OCI-M1 (cell line): ENCODE measurements at places on chromosomes 11 and 22.

DNA sequence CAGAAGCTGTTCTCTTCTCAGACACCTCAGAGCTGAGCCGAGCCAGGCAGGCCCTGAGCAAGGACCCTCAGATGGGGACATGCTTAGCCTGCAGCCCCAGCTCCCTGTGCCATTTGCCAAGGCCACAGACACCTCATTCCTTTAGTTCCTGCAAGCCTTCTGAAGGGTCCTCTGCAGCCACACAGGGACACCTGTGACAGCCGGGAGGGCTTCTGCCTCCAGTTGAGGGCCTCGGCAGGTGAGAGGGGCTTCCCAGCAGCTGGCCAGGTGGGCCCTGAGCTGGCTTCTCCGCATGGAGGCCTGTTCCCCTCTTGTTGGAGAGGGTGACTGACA lies 18.2 kb downstream of the INCENP start:
- DNase-seq, result no peak

- no peak for DNase-seq
Observed at GRCh38 chr11:46315783-46316563, 31.3 kb upstream of the DGKZ start.

GRCh38 chr11:74871037-74871436 lies 77.9 kb downstream of the XRRA1 start:
- DNase-seq, result peak; percentile 67

- DNase-seq, result no peak
Observed at GRCh38 chr11:5449432-5449831, 309 bp downstream of the OR51I2 start.

DNA sequence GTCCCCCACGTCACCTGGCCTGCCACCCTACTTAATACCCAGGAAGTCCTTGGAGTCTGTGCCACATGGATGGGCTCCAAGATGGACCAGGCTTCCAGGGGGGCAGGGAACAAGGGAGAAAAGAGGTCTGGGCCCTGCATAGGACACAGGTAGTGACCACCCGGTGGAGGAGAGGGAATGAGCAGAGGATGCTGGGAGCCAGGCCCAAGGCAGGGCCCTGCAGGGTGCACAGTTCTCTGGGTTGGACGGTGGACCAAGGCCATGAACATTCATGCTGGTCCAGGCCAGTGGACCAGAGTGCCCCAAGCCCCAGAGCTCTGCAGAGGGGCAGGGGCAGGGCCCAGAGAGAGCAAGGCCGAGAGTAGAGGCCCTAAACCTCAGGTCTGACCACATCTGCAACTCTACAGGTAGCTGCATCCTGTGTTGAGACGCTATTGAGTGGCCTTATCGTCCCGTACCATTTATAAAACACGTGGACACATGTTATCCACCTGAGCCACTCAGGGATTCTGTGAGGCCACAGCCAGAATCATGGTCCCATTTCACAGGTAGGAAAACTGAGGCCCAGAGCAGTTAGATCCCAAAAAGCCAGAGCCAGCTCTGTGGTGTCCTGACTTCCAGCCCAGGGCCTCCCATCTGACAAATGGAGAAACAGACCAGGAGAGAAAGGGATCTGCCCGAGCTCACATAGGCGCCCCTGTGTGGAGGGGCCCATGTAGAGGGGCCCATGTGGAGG lies 46.4 kb downstream of the IGLL5 start:
- no peak for DNase-seq

- DNase-seq, result no peak
Observed at GRCh38 chr11:131880976-131881375, 510.6 kb downstream of the NTM start.

DNA sequence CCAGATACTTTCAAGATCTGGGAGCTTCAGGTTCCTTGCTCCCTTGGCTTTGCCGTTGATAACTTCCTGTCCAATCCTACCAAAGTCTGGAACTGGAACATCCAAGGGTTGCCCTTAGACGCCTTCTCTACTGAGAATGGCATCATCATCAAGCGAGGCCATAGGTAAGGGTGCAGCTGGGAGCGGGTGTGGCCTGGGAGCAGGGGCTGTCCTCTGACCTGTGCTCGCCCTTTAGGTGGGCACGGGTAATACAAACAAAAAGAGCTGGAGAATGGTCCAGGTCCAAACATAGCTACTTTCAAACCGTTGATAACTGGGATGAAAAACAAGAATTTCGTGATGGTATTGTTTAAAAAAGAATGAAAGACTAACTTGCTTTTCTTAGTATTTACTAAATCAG lies 25.0 kb downstream of the CASP12 start:
- DNase-seq, result peak; percentile 0

- DNase-seq, result no peak
Observed at GRCh38 chr11:1691026-1691877, 5.7 kb upstream of the KRTAP5-6 start.

GRCh38 chr11:3782963-3783362 lies 14.4 kb downstream of the NUP98 start:
- DNase-seq, result no peak

DNA sequence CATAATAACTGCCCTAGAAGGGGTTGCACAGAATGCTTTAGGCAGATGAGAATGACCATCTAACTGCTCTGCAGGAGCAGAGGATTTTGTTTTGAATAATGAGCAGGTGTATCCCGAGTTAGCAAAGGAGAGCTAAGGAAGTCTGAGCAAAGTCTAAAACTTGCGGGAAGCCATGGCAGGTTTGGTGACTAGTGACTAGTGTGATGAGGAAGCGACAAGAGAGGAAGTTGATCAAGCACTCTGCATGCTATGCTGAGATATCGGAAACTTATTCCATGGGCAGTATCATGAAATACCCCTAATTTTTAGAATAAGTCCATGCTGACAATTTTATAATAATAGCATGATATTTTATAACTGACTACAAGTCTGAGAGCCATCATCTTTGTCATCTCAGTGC lies 12.9 kb downstream of the OLFML1 start:
- peak; percentile 4 for DNase-seq
